ENCODE measurements at places on chromosomes 11 and 22. TPM values are rescaled to one million over a fixed set of nuclear protein-coding genes. Genes with fewer than 3 reads are reported as not detected.

SERPING1 gene
- 58.5 TPM for total RNA-seq

EWSR1 gene
- total RNA-seq: 347 TPM

C11orf21 gene
- 1.2 TPM for total RNA-seq

MMP8 gene
- not detected for total RNA-seq

SLC22A6 gene
- total RNA-seq: not detected

JHY gene
- total RNA-seq: 3.7 TPM

PGA5 gene
- 2.9 TPM for total RNA-seq

C11orf86 gene
- 2.6 TPM for total RNA-seq

FXYD2 gene
- 57.5 TPM for total RNA-seq

SVIP gene
- 26.5 TPM for total RNA-seq

GLB1L3 gene
- not detected for total RNA-seq

Data from type B pancreatic cell (in vitro differentiated cells).